ENCODE measurements at places on chromosomes 2 and 18. TPM values are rescaled to one million over a fixed set of nuclear protein-coding genes. Genes with fewer than 3 reads are reported as not detected.

DNA sequence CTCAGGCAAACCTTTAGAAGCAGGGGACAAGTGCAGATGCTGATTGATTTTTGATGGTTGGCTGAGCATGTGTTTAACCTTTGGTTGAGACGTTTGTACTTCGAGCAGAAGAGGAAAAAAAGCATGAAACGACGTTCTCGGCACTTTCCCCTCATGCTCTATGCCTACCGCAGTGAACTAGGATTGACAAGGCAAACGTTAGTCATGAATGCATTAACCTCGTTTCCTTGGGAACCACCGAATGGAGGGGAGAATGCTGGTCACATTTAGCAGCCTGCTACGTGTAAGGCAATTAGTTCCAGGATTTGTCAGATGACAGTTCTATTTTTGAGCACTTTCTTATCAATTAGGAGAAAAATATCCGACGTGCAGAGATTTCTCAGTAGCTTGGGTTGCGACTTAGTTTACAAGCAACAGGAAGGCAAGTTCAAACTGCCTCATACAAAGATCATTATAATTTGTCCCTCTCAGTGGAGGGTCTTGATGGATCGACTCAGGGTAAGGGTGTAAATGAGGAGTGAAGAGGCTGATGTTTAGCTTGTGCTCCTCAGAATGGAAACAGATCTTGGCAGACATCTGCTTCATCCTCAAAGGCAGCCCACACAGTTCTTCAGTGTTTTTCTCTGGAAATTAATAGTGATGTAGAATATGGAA is 47.4 kb upstream of the GPR45 start:
- peaks cover 2% of the 10 kb centered on the region for H3K27me3 ChIP-seq
- H3K4me1 ChIP-seq = no peaks in the 10 kb centered on the region
- no peak for DNase-seq
- H3K27ac ChIP-seq = no peak overlapping the region
- no peak overlapping the region for H3K4me3 ChIP-seq
- no peaks in the 10 kb centered on the region for H3K36me3 ChIP-seq

DNA sequence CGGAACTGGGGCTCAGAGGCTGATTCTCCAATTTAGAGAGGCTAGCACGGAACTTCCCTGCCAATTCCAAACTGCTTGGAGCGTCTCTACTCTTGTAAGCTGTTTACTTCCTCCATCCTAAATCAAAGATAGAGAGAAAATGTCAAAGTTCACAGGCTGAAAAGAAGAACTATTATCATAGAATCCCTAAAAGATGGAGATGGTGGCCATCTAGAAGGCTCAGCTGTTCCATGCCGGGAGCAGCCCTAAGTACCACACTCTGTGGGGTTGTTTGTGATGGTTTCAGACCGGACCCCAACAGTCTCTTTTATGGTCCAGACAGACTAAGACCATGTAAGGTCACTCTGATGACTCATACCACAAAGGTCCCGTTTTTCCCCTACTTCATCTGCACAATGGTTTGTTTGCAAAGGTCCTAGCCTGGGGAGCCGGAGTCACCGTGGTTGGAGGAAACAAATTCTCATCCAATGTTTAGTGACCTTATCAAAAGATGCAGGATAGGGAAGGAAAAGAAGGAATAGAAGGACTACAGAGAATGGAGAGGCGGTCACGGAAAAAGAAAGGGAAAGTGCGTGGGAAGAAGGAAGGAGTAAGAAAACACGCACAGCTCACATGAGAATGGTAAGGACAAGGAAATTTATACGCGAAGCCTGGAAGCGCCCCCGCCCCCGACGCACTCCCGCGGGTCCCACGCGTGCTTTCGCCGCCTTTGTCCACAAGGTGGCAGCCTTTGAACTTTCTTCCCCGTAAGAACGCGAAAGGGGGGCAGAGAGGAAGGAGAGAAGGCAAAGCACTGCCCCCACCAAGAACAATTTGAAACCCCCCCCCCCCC is 453 bp upstream of the ANTXR1 start:
- DNase-seq = peak; percentile 56
- peak overlapping the region; percentile 54 for H3K4me3 ChIP-seq
- H3K36me3 ChIP-seq = no peaks in the 10 kb centered on the region

- H3K4me3 ChIP-seq = no peak overlapping the region
- H3K27ac ChIP-seq = no peak overlapping the region
- H3K4me1 ChIP-seq = peaks cover 6% of the 10 kb centered on the region
- H3K36me3 ChIP-seq = no peaks in the 10 kb centered on the region
- no peaks in the 10 kb centered on the region for H3K27me3 ChIP-seq
- DNase-seq = no peak
Observed at GRCh38 chr2:118312969-118313756, 224.9 kb downstream of the INSIG2 start.

DNA sequence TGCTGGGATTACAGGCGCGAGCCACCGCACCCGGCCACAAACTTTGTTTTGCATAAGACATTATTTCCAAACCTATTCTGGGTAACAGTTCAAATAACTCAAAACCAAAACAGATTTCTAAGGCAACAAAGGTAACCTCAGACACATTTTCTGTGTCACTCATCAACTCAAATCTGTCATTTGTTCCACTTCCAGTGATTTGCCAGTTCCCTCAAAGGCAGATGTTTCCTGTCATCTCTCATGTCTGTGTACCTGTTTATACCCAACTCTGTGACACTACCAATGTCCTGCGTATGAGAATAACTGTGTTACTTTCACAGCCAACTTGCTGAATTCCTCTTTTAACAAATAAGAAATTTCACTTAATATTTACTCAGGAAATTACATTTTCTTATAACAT is 54.4 kb downstream of the SCN3A start:
- no peak overlapping the region for H3K4me3 ChIP-seq
- no peak for DNase-seq
- H3K36me3 ChIP-seq = no peaks in the 10 kb centered on the region
- no peaks in the 10 kb centered on the region for H3K4me1 ChIP-seq
- no peak overlapping the region for H3K27ac ChIP-seq
- H3K27me3 ChIP-seq = peaks cover 2% of the 10 kb centered on the region

- no peak overlapping the region for H3K27ac ChIP-seq
- H3K27me3 ChIP-seq = no peaks in the 10 kb centered on the region
- H3K4me1 ChIP-seq = no peaks in the 10 kb centered on the region
Observed at GRCh38 chr2:186459009-186459408, 27.1 kb upstream of the ZC3H15 start.

DNA sequence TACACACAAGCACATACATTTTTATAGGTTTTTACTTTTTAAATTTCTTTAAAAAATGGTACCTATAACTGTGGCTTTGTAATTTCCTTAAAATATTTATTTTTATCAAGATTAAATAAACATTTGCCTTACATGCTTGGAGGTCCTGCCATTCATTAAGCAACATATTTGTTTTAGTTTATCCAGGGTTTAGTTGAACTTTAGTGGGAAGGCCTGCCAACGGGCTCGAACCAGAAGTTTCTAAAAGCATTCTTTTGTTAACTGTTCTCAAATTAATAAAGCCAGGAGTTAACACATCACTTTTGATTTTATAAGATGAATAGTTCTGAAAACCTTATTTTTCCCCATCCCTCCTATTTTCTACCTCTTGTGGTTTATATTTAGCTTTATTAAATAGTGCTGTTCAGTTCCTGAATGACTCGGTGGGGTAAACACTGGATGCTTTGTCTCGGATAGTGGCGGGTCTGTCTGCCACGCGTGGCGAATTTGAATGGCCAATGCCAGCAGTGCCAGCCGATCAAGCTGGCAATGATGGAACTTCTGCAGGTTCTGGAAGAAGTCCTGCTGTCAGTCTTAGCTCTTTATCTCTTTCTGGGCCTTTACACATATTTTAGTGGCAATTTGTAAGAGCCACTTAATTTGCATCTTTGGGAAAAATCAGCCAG is 32.2 kb downstream of the SH3YL1 start:
- H3K36me3 ChIP-seq = no peaks in the 10 kb centered on the region
- no peak overlapping the region for H3K27ac ChIP-seq
- no peaks in the 10 kb centered on the region for H3K4me1 ChIP-seq
- no peaks in the 10 kb centered on the region for H3K27me3 ChIP-seq

The PSMA8 gene
- not detected for polyA plus RNA-seq

The PDE11A gene
- polyA plus RNA-seq = 0.07 TPM

The ASNSD1 gene
- polyA plus RNA-seq = 15.8 TPM
